GM12878 (cell line): ENCODE measurements at places on chromosomes 3 and 15.

GRCh38 chr3:113606539-113607218 is 74.3 kb downstream of the SIDT1 start:
- no peaks in the 10 kb centered on the region for H3K27me3 ChIP-seq
- H3K36me3 ChIP-seq, result peaks cover 61% of the 10 kb centered on the region
- peak overlapping the region; percentile 52; the same call in 1 of the 2 replicates for H3K27ac ChIP-seq
- DNase-seq, result peak; percentile 75

DNA sequence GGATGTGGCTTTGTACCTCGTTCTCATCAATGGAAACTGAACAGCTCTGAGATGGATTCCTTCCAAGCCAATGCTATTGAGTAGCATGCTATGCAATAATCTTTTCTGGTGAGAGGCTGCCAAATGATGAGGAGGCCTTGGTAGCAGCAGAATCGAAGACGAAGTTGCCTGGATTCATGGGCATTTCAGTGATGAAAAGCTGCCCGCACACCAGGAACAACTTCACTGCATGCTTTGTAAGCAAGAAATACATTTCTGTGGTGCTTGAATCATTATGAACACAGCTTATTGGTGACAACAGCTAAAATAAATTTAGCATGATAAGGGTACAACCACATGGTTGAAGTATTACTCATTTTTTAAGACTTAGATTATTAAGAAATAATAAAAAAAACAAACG is 246.8 kb upstream of the ROBO1 start:
- no peak for DNase-seq
- H3K27ac ChIP-seq, result no peak overlapping the region
- H3K36me3 ChIP-seq, result no peaks in the 10 kb centered on the region
- no peaks in the 10 kb centered on the region for H3K27me3 ChIP-seq
- no peaks in the 10 kb centered on the region for H3K4me1 ChIP-seq

- H3K27me3 ChIP-seq, result peaks cover 7% of the 10 kb centered on the region
- no peak overlapping the region for H3K27ac ChIP-seq
- no peaks in the 10 kb centered on the region for H3K4me1 ChIP-seq
- H3K36me3 ChIP-seq, result no peaks in the 10 kb centered on the region
- no peak for DNase-seq
Measured at GRCh38 chr3:129004639-129005295, 3.7 kb downstream of the EFCC1 start.

DNA sequence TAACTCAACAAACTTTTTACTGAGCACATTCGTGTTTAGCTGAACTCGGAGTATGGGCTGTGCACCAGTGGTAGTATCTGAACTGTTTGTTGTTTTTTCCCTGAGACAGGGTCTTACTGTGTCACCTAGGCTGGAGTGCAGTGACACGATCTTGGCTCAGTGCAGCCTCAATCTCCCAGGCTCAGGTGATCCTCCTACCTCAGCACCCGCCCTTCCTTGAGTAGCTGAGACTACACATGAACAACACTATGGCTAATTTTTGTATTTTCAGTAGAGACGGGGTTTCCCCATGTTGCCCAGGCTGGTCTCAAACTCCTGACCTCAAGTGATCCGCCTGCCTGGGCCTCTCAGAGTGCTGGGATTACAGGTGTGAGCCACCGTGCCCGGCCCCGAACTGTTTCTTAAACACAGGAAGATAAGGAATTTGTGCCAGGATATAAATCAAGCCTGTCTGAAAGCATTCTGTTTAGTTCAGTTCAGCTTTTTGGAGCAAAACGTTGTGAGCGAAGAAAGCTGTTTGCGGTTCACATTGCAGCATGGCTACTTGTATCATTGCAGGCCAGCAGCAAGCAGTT is 40.4 kb upstream of the SKOR1 start:
- H3K4me3 ChIP-seq, result no peak overlapping the region
- peak overlapping the region; percentile 63 for H3K27ac ChIP-seq
- no peaks in the 10 kb centered on the region for H3K27me3 ChIP-seq
- no peaks in the 10 kb centered on the region for H3K36me3 ChIP-seq
- no peak for DNase-seq

DNA sequence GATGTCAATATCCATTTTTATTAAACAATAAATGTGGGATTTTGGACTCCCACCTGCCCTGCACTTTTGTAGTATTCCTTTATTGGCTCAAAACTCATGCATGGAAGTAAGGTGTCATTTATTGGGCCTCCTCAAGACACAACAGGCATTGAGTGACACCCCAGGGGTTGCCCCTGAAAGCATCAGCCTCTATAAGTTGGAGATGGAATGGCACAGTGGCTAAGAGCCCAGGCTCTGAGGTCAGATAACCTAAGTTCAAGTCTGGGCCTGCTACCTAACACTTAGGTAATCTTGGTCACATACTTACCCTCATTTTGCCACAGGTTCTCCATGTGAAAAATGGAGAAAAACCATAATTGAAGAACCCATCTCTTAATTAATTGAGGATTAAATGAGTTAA is 4.6 kb downstream of the CAPN3 start:
- no peak overlapping the region for H3K27ac ChIP-seq
- H3K27me3 ChIP-seq, result no peaks in the 10 kb centered on the region
- no peaks in the 10 kb centered on the region for H3K4me1 ChIP-seq
- no peak overlapping the region for H3K4me3 ChIP-seq
- H3K36me3 ChIP-seq, result no peaks in the 10 kb centered on the region

- no peaks in the 10 kb centered on the region for H3K4me1 ChIP-seq
- no peak overlapping the region for H3K27ac ChIP-seq
- DNase-seq, result peak; percentile 30
- no peaks in the 10 kb centered on the region for H3K36me3 ChIP-seq
- no peaks in the 10 kb centered on the region for H3K27me3 ChIP-seq
- no peak overlapping the region for H3K4me3 ChIP-seq
Measured at GRCh38 chr3:124688581-124689454, 41.4 kb upstream of the UMPS start.

DNA sequence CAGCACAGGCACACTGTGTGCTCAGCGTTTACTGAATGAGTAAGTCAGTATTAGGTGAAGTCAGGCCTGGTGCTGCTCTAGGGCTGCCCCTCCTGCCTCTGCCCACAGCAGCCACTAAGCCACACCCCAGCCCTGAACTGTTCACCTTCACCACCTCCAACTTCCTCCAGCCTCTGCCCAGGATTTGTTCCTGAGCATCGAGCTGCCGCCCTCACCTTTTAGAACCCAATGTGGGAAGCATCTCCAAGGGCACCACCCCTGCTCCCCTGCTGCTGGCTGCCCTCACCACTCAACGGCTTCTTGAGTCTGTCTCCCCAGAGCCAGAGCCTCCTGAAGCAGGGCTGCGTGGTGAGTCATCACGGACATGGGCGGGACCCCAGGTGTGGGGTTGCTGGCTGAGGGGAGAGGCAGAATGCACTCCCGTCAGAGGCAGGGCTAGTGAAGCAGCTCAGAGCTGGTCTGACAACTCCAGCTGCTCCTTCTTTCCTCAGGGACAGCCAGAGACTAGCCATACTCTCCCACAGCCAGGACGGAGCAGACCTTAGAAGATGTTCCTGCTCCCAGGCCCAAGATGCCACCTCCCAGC is 5.8 kb downstream of the HYAL2 start:
- no peak overlapping the region for H3K27ac ChIP-seq
- no peaks in the 10 kb centered on the region for H3K27me3 ChIP-seq
- H3K36me3 ChIP-seq, result peaks cover 2% of the 10 kb centered on the region; the same call in 1 of the 2 replicates
- no peak for DNase-seq
- peaks cover 18% of the 10 kb centered on the region for H3K4me1 ChIP-seq

GRCh38 chr3:117520582-117520981 is 811.0 kb downstream of the TUSC7 start:
- no peak overlapping the region for H3K4me3 ChIP-seq
- H3K36me3 ChIP-seq, result no peaks in the 10 kb centered on the region
- no peak for DNase-seq
- H3K4me1 ChIP-seq, result no peaks in the 10 kb centered on the region

DNA sequence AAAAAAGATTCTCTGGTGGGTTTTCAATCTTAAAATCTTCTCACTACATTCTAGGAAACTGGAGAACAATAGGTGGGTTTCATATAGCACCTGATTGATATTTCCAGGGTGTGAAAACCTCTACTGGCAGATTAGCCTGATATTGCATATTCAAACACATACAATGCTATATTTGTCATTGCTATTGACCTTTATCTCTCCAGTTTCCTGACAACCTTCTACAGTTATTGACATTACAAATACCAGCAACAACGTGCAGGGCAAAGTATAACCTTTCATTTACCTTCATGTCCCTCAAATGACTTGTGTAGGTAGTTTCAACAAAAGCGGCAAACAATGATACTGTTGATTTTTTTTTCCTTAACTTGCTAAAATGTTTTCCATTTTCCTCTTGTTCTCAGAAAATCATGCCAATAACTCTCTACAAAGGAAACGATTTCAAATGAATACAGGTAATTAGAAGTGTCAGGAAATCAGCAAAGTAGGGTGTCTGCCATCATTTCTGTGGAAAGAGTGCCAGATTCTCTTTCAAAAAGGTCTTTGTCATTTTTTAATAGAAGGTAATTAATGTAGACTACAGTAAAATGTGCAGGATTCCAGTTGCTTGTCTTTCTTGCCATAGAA is 72.6 kb upstream of the CDIN1 start:
- H3K36me3 ChIP-seq, result no peaks in the 10 kb centered on the region
- H3K4me1 ChIP-seq, result no peaks in the 10 kb centered on the region
- no peaks in the 10 kb centered on the region; the same call in 1 of the 2 replicates for H3K27me3 ChIP-seq
- no peak for DNase-seq
- H3K27ac ChIP-seq, result no peak overlapping the region

DNA sequence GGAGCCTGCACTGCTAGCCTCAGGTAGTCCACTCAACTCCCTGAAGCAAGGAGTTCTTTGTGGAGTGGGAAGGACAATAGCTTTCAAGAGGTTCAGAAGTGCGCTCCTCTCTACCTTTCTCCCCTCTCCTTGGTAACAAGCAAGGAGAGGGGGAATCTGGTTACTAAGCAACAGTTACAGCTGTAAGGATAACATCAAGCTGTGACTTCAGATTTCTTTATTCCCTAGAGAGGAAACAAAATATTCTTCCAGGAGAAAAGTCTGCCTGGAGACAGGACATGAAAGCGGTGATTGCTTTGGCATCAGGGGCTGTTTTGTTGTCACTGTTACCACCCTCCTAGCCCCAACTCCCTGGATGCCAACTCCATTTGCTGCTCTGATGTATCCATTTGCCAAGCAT is 70.4 kb downstream of the TRANK1 start:
- DNase-seq, result no peak
- no peaks in the 10 kb centered on the region for H3K27me3 ChIP-seq
- no peaks in the 10 kb centered on the region for H3K36me3 ChIP-seq
- no peak overlapping the region for H3K4me3 ChIP-seq
- H3K4me1 ChIP-seq, result peaks cover 11% of the 10 kb centered on the region
- H3K27ac ChIP-seq, result no peak overlapping the region

DNA sequence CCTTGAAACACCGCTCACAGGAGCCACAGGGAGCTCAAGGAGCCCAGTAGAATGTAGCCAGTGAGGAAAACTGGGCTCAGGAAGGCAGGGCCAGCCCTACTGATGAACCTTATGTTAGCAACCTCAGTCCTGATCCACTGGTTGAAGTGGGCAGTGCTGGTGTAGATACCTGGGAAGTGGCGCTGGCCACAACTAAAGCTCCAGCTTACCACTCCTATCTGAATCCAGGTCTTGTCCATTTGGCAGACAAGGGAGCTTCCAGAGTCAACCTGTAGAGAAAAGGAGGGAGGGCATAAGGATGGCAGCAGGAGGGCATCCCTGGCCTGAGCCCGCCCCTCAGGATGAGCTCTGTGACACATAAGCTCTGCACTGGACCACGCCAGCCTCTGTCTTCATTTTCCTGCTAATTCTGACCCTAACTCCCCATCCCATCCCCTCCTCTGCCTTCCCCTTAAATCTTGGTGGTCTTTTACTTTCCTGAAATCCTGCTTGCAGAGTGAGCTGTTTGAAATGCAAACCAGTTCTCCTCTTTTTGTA is 2.1 kb upstream of the PRSS50 start:
- H3K27ac ChIP-seq, result no peak overlapping the region
- H3K4me1 ChIP-seq, result no peaks in the 10 kb centered on the region
- H3K36me3 ChIP-seq, result no peaks in the 10 kb centered on the region

DNA sequence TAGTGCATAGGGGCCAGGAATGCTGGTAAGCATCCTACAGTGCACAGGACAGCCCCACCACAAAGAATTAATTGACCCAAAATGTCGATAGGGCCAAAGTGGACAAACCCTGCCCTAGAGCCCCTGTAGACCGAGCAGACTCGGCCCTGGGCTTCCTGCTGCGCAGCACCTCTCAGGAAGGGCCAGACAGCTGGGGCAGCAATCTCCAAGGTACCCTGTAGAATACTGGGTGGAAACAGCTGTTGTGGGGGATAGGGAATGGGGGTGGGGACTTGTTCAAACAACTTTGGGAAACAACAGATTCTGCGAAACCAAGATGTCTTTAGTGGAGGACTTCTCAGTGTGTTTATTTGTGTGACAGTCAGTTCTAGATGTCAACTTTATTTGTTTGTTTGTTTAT is 67.1 kb downstream of the MRPL46 start:
- H3K4me3 ChIP-seq, result no peak overlapping the region
- no peak overlapping the region for H3K27ac ChIP-seq
- peaks cover 2% of the 10 kb centered on the region; the same call in 1 of the 2 replicates for H3K27me3 ChIP-seq
- no peaks in the 10 kb centered on the region for H3K4me1 ChIP-seq

DNA sequence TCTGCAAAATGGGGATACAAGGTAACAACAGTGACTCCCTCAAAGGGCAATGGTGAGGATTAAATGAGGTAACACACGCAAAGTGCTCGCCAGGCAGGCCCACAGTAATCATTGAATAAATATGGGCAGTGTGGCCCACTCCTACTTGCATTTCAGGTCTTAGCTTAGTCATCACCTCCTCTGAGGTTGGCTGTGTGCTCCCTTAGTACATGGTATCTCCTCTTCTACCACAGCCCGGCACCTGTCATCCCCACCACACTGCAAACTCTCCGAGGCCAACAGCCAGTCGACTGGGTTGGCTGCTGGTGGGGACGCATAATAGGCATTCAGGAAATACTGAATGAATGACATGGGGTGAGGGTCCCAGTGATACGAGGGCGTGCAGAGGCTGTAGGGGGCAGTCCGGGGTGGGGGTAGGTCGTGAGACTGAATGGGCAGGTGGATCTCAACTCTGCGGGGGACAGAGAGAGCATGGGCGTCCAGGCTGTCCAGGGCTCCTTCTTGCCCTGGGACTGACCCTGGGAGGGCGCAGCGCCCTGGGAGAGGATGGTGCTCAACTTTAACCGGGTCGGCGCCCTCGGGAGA is 375 bp upstream of the MYZAP start:
- no peaks in the 10 kb centered on the region for H3K4me1 ChIP-seq
- peaks cover 5% of the 10 kb centered on the region for H3K27me3 ChIP-seq
- H3K4me3 ChIP-seq, result no peak overlapping the region
- no peaks in the 10 kb centered on the region for H3K36me3 ChIP-seq
- no peak overlapping the region for H3K27ac ChIP-seq

GRCh38 chr15:27412415-27412814 is 441.4 kb downstream of the GABRG3 start:
- no peaks in the 10 kb centered on the region for H3K36me3 ChIP-seq
- no peak overlapping the region for H3K4me3 ChIP-seq

- no peaks in the 10 kb centered on the region for H3K27me3 ChIP-seq
- DNase-seq, result no peak
- H3K27ac ChIP-seq, result no peak overlapping the region
- no peaks in the 10 kb centered on the region for H3K36me3 ChIP-seq
Measured at GRCh38 chr3:76582632-76583378, 457.1 kb upstream of the ROBO2 start.

- DNase-seq, result no peak
- no peaks in the 10 kb centered on the region for H3K36me3 ChIP-seq
- H3K4me3 ChIP-seq, result no peak overlapping the region
- no peaks in the 10 kb centered on the region for H3K4me1 ChIP-seq
Measured at GRCh38 chr15:26838742-26839460, 28.0 kb upstream of the GABRA5 start.

GRCh38 chr3:49683162-49683561 is 6.1 kb downstream of the MST1 start:
- no peaks in the 10 kb centered on the region for H3K27me3 ChIP-seq
- no peaks in the 10 kb centered on the region; the same call in 1 of the 2 replicates for H3K4me1 ChIP-seq
- H3K36me3 ChIP-seq, result peaks cover 18% of the 10 kb centered on the region; the same call in 1 of the 2 replicates

- H3K4me3 ChIP-seq, result no peak overlapping the region; the same call in 1 of the 2 replicates
- peak overlapping the region; percentile 91 for H3K27ac ChIP-seq
- H3K36me3 ChIP-seq, result peaks cover 14% of the 10 kb centered on the region
- peaks cover 36% of the 10 kb centered on the region for H3K4me1 ChIP-seq
- H3K27me3 ChIP-seq, result no peaks in the 10 kb centered on the region
Measured at GRCh38 chr3:52696830-52697631, 8.6 kb downstream of the GLT8D1 start.
